Stimulated activated CD8-positive, alpha-beta memory T cell treated with anti-CD3 and anti-CD28 coated beads, Interleukin-2, amount 100 ng/mL, for 1 hour (primary cell): ENCODE measurements at places on chromosomes 2 and 18.

DNA sequence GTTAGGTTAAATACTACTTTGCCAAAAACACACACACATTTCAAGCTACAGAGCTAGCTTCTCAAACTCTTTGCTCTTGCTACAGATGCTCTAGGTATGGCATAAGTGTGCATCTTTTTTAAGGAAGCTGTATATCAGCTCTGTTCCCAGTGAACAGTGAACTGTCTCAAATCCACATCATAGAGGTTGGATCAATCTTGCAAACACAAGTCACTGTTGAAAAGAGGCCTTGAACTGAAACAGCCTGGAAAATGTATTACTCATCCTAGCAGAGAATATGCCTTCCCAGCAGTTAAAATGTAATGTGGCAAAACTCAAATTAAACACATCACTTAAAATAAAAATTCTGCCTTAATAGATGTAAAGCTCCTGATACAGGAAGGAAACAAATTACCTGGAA is 151.8 kb downstream of the WDPCP start:
- no peak for DNase-seq

DNA sequence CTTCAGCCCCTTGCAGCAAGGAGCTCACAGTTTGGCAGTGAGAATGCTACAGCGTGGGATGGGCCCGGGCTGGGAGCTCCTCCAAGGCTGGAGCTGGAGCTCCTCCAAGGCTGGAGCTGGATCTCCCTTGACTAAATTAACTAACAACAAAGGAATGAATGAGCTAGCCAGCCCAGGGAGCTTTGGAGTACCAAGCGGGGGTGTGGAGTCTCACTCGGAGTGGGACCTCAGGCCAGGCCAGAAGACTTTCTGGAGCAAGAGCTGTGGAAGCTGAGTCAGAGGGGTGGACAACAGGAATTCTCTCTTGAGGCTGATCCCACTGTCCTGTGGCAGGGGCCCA is 244.7 kb upstream of the HS6ST1 start:
- no peak for DNase-seq

DNA sequence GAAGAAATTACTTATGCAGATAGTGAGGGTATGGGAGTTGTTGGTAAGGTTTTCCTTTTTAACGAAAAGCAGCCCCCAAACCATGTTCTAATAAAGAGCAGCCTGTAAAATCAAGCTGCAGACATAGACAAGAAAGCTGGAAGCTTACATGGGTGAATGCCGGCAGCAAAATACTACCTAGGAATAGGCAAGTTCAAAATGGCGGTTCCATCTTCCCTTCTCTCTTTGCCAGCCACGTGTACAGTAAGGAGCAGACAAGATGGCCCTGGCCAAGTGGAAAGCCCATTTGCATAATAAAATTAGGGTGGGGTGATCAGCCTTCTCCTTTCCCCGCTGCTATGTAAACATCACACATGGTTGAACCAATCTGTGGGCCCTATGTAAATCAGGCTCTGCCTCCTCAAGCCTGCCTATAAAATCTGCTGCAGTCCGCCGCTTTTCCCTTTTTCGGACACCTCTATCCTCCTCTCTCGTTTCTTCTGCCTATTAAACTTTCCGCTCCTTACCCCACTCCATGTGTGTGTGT is 155.0 kb downstream of the ZBTB7C start:
- DNase-seq: no peak

GRCh38 chr2:17821535-17822444 is 5.5 kb downstream of the MSGN1 start:
- no peak for DNase-seq

DNA sequence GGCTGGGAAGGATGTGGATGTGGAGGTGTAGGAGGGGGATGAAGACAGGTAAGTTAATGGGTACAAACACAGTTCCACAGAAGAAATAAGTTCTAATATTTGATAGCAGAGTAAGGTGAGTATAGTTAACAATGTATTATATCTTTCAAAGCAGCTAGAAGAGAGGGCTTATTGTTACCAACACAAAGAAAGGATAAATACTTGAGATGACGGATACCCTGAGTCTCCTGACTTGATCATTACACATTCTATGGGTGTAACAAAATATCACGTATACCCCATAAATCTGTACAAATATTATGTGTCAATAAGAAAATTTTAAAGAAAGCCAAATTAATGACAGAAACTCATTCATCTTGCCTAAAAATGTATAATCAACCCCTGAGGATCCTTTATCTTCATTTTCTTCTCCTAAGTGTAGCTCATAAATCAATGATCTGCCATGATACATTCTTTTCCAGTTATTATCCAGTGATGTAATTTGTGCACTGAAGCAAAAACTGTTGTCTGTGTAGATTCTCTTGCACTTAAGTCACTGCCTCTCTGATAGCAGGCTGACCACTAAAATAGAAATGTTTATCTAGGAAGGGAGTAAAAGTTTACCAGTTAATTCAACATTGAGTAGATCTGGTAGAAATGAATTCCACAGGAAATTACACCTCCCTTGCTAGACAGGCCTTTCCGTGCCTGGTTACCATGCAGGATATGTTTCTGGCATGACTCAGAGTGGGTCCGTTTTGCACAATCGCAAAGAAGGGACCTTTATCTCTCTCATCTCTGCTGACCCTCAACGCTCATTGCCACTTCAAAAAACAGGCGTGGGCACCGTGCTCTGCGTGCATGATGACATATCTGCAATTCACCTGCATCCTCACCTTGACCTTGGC is 249.7 kb upstream of the NCKAP5 start:
- DNase-seq: no peak
